ENCODE measurements at places on chromosomes 1 and 21.

GRCh38 chr21:42091899-42092508 is 20.9 kb downstream of the UMODL1 start:
- no peak for DNase-seq

DNA sequence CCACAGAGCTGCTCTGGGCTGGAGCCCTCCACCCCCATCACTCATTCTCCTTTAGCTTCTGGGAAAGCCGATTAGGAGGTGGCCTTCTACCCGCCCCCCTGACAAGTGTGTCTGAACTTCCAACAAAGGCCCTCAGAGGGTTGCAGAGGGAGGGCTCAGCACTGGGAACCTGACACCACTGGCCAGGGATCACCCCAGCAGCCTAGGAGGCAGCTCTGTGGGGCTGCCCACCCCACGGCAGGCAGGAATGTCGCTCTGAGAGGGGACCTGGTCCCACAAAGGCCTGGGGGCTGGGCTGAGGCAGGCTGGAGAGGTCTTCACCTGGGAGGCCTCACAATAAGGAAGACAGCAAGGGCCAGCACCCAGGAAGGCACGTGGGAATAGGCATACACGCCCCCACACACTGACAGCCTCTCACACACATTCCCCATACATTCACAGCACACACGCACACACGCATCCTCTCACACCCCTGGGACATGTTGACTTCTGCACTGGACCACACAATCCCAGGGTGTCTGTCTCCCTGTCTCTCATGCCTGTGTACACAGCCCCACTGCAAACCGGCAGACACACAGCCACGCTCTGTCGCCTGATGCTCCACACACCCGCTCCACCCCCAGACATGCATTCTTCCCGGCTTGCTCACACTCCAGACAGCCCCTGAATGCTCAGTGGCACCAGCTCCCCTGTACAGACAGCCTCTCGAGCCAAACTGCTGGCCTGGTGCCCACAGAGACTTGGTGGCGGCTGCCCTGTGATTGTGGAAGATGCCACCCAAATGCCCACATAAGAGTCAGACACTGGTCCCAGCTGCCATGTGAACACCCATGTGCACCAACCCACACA is 30.7 kb downstream of the DMBX1 start:
- no peak for DNase-seq

DNA sequence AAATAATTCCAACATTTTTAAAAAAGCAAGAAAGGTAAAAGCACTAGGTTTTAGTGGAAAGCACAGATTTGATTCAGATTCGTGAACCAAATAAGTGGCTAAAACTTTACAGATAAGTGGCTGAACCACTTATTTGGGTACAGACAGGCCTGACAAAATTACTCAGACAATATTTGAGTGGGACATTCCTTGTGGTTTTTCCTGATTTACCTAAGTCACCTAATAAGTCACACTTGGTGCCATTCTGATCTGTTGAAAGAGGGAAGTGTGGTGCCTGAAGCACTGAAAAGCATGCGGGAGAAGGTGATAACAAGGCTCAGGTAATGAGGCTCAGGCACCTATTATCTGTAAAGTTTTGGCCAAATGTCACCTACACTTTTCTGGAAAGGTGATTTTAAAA is 81.6 kb upstream of the CD55 start:
- DNase-seq = no peak

GRCh38 chr1:207719234-207719633 is 32.6 kb upstream of the CD46 start:
- DNase-seq = no peak

GRCh38 chr1:12649971-12650421 is 6.1 kb downstream of the AADACL4 start:
- DNase-seq = no peak

- no peak for DNase-seq
These were observed 54.4 kb downstream of the NIBAN1 start for GRCh38 chr1:184919892-184920291.

DNA sequence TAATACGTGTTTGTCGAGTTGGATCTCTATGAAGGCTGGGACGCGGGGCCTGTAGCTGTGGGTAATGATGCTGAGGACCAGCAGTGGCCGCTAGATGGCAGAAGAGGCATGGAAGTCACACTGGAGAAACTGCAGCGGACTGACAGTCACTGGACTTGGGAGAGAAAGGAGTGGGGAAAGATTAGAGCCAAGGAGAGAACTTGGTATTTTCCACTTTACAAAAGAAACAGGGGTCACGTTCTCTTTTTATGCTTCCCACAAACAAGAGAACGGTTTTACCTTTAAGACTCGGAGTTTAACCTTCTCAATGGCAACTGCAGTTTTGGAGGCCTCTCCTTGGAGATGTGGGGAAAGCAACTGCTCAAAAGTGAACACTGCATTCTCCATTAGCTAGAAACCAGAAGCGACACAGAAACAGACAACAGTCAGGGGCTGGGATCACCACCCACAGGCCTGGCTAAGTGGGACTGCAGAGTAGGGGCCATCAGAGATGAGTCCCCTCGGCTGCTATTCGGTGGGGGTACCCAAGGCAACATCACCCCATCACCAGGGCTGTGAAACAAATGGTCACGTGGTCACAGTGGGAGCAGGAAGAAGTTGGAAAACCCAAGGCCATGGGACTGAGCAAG is 51.1 kb upstream of the EDEM3 start:
- DNase-seq = peak; percentile 66

DNA sequence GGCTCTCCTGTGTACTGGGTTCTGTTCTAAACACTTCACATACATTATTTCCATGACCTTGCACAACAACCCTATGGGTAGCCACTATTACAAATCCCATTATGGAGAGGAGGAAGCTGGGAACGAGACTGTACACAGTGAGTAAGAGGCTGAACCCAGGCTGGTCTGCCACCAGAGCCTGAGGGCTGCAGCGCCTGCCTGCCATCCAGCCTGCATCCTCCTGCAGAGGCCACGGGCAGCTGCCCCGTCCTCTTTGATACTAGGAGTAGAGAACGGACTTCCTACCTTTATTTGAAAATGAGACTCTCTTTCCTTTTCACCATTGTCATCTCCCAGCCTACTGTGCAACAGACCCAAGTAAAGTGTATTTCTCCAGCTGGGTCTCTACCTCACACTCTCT is 370.0 kb downstream of the HHAT start:
- DNase-seq = no peak

GRCh38 chr1:87348341-87349019 is 19.8 kb downstream of the LMO4 start:
- DNase-seq = no peak

GRCh38 chr1:201570181-201570885 is 31.4 kb downstream of the NAV1 start:
- DNase-seq = no peak

DNA sequence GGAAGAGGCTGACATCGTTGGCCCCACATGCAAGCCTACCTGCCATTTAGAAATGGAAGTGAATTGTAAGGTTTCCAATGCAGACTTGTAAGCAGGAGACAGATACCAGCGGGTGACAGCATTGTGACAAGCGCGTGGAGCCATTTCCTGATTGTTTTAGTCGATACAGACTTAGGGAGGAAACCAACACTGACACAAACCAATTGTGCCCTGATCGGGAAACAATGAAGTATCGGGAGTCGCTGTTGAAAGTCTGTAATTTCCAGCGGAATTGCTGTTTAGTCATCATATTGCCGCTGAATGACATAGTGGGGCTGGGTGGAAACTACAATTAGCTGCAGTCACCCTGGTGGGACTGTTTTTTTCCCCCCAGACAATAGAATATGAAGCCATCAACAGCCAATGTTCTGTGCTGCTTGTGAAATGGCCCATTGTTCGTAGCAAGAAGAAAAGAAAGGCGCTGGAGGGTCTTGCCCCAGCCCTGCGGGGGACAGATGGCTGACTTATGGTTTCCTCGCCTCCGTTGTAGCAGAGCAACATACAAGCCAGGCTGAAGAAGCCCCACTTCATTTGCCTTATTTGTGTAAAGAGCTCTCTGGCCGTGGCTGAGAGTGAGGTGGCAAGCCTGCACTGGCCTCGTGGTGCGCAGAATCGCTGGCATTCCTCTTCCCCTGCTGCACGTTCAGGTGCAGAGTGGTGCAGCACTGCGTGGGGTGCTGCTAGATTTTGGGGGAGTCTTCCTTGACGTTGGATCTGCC is 462.7 kb downstream of the CAMTA1 start:
- DNase-seq = no peak

GRCh38 chr1:10211805-10212410 is 1.5 kb downstream of the KIF1B start:
- DNase-seq = no peak

DNA sequence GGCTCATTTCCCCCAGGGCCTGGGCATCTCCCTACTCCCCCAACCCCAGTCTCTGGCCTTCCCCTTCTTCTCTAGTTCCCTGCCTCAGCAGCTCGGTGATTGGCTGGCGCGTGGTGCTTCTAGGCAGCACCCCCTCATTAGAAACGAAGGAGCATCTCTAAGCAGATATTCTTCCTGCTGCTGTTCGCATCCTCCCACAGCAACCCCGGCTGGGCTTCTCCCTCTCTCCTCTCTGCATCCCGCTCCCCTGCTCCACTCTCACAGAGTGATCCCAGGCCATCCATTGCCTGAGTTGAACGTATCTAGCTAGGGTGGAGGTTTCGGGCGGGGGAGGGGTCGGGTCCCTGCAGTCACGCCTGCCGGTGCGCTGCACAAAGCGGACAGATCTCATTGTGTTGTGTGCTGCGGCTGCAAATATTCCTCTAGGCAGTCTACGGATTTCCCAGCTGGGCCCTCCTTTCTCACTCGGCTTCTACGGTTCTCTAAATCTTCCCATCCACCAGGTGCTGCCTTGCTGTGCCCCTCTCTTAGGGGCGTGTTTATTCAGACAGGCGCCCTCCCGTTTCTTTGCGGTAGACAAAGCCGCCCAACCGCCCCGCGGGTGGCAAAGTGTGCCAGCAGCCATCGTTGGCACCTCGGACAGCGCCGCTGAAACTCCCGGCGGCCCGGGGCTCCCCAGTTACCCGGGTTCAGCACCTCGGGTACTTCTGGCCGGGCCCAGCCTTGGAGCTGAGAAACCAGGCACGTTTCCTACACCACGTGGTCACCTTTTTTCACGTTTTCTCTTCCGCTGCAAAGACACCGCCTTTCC is 2.2 kb downstream of the CACNA1E start:
- no peak for DNase-seq
